ENCODE measurements at places on chromosomes 13 and 19.

DNA sequence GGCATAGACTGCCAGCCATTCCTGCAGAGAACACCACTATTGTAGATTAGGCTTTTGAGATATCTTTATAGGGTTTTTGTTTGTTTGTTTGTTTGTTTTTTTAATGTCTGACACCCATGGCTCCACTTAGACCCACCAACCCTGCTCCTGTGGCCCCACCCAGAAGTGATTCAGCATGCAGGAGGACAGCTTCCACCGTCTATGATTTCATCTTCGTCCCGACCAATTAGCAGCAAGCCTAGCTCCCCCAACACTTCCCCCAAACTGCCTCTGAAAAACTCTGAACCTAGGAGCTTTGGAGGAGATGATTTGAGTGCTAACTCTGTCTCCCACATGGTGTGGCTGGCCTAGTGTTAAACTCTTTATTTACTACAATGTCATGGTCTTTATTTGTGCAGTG lies 108.3 kb upstream of the RXFP2 start:
- DNase-seq, result no peak

GRCh38 chr13:28137596-28137995 lies 749 bp upstream of the PAN3 start:
- DNase-seq, result no peak

DNA sequence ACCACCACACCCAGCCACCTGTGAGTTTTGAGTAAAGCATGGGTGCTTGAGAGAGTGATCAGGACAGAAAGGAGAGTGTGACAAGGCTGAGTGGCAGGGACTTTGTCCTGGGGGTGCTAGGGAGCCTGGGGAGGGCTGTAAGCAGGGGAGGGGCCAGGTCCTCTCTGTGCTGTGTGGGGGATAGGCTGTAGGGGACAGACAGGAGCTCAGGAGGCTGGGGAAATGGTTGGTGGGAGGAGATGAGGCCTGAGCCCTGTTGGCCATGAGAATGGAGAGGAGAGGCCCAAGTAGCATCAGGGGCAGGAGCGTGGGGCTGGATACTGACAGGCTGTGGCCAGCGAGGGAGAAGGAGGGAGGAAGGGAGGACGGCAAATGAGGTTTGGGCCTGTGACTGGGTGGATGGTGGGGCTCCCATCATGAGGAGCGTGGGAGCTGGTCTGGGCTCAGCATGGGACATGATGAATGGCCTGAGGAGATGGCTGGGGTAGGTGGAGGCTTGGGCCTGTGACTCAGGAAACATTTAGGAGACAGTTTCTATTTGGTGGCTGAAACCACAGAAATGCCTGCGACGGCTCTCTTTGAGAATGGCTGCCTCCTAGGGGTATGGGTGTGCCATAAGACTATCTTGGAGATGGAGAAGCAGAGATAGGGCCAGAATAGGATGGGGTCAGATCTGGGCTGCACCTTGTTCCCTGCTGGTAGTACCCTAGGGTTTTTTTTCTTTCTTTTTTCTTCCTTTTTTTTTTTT lies 25.0 kb downstream of the GRIN2D start:
- DNase-seq, result no peak

- peak; percentile 38 for DNase-seq
Observed at GRCh38 chr13:92573467-92574057, 653.0 kb upstream of the GPC6 start.

DNA sequence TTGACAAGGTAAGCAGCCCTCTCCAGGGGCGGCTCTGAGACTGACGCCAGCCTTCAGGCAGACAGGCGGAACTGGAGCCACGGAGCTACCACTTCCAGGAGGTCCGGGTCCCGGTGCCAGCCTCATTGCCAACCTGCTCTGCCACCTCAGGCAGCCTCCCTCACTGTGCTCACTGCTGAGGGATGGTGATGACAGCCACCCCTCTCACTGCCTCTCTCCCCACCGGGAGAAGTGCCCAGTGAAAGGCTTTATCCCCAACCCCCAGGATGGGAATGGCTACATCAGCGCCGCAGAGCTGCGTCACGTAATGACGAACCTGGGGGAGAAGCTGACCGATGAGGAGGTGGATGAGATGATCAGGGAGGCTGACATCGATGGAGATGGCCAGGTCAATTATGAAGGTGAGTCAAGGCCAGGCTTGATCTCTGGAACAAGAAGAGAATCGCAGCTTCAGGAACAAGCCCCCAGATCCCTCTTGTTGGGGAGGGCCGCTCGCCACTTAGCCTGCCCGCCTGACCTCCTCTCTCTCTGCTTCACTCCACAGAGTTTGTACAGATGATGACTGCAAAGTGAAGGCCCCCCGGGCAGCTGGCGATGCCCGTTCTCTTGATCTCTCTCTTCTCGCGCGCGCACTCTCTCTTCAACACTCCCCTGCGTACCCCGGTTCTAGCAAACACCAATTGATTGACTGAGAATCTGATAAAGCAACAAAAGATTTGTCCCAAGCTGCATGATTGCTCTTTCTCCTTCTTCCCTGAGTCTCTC lies 7.6 kb downstream of the CALM3 start:
- no peak for DNase-seq

DNA sequence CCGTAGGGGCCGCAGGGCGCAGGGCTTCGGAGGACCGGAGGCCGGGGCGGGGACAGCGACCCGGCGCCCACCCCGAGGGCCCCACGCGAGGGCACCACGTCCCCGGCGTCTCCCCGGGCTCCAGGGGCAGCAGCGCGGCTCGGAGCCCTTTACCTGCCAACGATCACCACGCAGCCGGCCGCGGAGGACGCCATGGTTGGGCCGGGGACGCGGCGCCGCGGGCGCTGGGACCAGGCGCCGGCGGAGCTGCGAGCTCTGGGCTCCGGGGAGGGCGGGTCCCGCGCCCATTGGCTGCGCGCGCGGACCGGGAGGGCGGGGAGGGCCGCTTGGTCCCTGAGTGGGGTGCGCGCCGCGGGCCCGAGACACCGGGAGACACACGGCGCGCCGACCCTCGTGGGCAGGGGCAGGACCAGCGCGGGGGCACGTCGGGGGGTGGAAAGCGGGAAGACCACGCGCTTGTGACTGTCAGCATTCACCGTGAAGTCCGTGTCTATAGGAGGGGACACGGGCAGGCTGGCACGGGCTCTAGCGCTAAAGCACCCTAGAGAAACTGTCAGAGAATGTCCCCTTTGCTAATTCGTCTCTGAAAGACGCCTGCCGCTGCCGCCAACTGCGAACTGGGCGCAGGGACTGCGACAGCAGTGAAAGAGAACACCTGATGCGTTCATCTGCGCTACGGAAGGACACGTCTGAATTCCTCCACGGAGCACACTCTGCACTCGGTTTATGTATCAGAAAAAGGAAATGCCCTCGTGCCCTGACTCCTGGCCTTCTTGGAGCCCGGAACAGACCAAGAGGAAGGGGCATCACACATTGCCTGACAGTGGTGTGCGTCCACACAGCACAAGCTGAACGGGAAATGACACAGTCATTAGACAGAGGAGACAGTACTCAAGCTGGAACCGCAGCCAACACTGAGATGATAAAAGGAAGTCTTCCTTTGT lies at the start of gene CRYL1:
Gene CRYL1, minus strand, starts transcription at position 257 of the 944 bp plus-strand sequence. Its CDS starts 63 bp downstream, at position 194.
- DNase-seq, result no peak

GRCh38 chr19:10173527-10173926 lies 21.2 kb downstream of the DNMT1 start:
- no peak for DNase-seq

- DNase-seq, result no peak
Observed at GRCh38 chr19:5774921-5775320, 9.6 kb downstream of the PRR22 start.

- DNase-seq, result no peak
Observed at GRCh38 chr13:108427355-108427754, 157.8 kb downstream of the TNFSF13B start.

GRCh38 chr19:1076951-1077350 lies 10.0 kb downstream of the ARHGAP45 start:
- no peak for DNase-seq

- DNase-seq, result no peak
Observed at GRCh38 chr19:40803857-40804782, 5.1 kb downstream of the EGLN2 start.

- DNase-seq, result no peak
Observed at GRCh38 chr19:52198678-52199077, 8.8 kb downstream of the PPP2R1A start.

DNA sequence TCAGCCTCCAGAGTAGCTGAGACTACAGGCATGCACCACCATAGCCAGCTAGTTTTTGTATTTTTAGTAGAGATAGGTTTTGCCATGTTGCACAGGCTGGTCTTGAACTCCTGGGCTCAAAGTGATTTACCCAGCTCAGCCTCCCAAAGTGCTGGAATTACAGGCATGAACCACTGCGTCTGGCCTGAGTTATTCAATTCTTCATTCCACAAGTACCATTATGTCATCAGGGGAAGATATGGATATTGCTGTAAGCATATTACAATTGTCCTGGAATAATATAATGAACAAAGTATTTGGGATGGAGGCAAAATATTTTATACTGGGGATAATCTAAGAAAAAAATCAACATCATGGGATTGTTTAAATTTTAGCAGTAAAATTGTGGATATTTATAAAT lies 646.0 kb upstream of the SLITRK6 start:
- no peak for DNase-seq

DNA sequence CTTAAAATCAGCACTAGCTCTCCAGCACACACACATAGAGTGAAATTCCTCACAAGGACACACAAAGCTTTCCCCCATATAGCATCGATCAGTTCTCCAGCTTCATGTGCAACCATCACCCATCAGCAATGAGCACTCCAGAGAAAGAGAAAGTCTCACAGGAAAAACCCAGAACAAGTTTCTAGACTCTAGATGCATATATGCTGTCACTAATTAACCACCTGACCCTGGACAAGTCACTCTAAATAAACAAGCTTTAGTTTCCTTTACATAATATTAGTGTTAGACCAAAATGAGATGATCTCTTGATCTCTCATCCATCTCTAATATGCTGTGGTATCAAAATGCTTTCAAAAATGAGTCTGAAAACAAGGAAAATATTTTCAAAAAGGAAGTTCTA lies 81.2 kb downstream of the TBC1D4 start:
- no peak for DNase-seq

DNA sequence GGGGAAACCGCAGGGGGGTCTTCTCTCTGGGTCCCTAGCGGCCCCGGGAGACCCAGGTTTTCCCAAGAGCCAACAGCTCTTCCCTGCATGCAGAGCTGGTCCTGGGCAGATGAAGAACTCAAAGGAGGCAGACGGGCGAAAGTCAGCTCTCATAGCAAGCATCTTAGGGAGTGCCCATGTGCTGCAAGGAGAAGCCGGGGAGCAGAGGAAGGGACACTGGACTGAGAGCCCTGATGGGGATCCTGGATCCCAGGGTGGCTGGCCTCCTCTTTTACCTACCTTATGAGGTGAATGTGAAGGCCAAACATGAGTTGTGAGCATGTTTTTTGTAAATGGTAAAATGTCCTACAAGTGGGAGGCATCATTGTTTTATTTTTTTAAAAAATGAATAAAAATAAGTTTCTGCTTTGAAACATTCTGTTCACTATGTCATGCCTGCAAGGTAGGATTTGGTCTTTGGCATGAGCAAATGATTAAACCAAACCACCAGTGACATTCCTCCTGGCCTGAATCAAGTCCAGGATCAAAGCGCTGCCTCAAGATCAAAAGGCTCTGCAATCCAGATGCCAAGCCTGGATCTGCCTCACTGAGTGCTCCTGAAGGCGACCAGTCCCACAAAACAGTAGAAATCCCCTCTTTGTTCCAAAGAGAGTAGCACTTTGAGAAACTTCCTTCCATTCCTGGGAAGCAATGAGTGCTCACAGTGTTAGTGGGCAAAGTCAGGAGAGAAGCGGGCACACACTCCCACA lies 92.2 kb upstream of the SERP2 start:
- DNase-seq, result no peak

DNA sequence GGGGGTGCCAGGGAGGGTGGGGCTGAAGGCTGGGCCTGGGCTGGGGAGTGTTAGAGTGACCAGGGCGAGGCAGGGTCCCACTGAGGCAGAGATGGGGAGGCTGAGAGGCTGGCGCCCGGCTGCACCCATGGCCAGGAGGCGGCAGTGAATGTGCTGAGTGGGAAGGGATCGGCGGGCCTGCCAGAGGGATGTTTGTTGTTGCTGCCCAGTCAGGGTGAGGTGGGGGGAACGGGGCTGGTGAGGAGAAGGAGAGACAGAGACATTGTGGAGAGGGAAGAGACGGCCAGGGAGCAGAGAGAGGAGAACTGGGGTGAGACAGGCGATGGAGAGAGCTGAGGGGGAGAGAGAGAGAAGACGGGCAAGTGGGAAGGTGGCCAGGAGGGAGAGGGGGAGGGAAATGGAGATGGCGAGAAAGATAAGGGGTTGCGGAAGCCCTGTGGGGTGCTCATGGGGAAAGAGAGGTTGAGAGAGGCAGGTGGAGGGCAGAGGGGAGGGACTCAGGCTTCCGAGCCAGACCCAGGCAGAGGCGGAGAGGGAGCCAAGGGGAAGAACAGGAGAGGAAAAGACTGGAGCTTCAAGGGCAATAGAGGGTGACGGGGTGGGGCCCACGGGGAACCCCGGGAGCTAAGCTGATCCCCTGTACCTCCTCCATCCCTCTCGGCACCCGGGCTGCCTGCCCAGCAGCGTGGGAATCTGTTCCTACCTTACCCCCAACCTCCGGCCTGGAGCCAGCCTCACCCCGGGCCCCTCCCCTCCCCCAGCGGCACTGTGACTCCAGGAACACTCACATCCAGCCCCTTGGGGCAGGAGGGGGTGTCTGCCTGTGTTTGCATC lies 690 bp upstream of the B3GNT8 start:
- DNase-seq, result no peak

DNA sequence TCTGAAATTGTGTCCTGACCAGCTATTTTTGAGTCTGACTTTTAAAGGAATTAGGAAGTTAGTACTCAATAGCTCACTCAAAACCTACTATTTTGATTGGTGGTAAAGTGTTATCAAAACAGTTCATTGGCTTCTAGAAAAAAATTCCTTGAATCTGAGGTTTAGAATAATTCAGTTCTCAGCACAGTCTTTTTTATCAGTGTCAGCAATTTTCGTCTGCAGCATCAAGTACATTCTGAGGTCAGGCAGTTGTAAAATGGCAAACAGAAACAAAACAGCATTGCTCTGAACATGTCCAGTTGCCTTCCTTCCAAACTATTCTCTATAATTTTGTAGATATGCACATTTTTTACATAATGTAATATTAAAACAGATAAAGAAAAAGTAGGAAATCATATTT lies 1644.1 kb downstream of the SLITRK5 start:
- DNase-seq, result no peak

GRCh38 chr19:18252370-18252717 lies 21.9 kb downstream of the IQCN start:
- DNase-seq, result no peak

DNA sequence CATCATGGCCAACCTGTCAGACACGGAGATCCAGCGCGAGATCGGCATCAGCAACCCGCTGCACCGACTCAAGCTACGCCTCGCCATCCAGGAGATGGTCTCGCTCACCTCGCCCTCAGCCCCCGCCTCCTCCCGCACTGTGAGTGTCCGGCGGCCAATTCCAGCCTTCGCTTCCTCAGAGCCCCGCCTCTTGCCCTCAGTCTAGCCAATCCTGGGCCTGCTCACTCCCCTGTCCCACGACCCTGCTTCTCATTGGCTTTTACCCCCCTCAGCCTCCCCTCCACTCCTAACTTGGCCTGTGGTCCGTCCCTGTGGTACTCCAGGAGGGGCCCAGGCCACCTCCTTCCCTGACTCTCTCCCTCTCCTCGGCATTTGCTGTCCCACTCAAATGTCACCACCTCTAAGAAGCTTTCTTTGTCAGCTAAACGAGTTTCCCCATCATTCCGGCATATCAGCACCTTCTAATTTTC lies 12.3 kb downstream of the HRC start:
- peak; percentile 72 for DNase-seq
